ENCODE measurements at places on chromosomes 12 and 14.

GRCh38 chr12:57169046-57169795, 21.8 kb upstream of the LRP1-AS start:
- DNase-seq: no peak

DNA sequence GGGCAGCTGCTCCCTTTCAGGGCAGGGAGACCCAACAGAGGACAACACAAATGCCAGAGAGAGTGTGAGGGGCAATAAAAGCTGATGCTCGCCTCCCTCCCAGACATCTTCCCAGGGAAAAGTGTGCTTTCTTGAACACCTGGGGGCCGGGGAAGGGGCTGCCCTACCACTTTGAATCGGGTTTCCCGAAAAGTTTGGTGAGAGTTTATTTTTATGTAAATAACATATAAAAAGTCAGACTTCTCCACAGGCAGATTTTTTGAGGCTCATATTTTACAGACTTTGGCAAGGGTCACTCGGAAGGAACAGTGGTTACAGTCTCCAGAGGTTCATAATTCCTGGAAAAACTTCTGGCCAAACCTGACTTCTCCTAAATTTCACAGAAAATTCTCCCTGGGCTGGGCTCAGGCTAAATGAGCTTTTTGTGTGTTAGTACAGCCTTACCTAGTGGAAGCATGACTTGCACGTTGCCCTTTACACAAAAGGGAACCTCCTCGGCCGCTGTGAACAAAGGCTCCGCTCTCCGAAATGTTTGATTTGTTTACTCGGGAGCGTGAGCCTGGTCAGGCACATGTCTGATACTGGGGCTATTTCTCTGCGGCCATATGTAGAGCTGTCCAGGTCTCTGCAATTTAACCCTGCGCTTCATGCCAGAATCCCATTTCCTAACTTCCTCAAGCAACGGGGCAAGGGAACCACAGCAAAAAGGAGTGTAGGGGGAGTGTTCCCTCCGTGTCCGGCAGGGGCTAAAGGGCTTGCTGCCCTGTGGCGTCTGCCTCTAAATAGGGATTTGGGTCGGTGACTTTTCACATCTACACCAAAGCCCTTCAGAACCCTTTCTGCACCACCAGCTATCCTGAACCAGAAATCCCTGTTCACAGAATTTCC, 3.4 kb downstream of the RTL1 start:
- DNase-seq: no peak

DNA sequence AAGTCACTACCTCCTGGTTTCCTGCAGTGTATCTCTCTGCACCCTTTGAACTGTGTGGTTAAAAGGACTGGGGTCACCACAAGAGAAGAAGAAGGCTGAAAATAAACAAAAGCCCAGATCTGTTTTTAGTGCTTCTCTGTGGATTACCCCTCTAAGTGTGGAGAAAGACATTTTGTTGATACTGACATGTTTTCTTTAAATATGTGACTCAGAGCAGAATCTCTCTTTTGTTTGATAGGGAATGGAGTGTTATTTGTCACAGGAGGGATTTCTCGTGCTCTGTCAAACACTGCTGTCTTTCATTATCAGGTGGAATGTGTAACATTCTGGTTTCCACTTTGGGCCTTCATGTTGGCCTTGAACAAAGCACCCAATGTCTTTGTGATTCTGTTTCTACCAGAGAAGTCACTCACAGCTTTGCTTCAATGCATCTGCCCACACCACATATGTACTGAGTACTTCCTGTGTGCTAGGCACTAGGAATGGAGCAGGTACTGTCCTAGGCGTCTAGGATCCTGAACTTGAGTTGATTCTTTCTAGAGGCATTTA, 82.1 kb downstream of the PLXNC1 start:
- DNase-seq: no peak

- no peak for DNase-seq
Observed at GRCh38 chr12:49624921-49625577, 1.7 kb downstream of the PRPF40B start.

GRCh38 chr14:105469456-105470349, 4.9 kb upstream of the CRIP2 start:
- DNase-seq: no peak

- no peak for DNase-seq
Observed at GRCh38 chr14:38207736-38208617, at the start of gene SSTR1. TSS of gene SSTR1 (plus strand) at chr14:38207904. CDS start at chr14:38209390, 1,486 bp downstream.

GRCh38 chr14:87005280-87005679, 987.7 kb downstream of the GALC start:
- DNase-seq: no peak

- no peak for DNase-seq
Observed at GRCh38 chr12:103431387-103431786, 64.4 kb downstream of the C12orf42 start.

DNA sequence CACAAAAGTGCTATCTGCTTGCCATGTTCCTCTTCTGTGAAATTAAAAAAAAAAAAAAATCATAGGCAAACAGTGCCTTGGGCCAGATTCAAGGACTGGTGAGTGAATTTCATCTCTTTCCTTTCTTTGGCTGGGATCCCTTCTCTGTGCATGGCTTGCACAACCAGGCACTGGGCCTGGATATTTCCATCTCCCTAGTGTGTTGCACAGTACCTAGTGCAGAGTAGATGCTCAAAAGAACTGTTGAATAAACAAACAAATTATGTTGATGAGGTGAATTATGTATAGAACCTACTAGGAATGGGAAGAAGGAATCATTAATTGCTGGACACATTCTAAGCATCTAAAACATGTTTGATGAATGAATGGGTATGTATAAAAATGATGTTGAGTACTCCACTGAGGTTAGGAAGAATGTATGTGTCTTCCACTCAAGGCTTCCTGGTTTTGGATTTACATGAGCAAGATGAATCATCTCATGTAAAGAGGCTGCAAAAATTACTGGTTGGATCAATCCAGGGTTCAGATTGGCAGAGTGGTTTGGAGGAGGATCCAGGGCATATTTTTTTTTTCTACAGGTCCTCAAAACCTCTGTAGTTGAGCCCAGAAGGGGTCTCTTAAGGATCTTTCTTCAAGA, 93.2 kb downstream of the EMP1 start:
- no peak for DNase-seq

DNA sequence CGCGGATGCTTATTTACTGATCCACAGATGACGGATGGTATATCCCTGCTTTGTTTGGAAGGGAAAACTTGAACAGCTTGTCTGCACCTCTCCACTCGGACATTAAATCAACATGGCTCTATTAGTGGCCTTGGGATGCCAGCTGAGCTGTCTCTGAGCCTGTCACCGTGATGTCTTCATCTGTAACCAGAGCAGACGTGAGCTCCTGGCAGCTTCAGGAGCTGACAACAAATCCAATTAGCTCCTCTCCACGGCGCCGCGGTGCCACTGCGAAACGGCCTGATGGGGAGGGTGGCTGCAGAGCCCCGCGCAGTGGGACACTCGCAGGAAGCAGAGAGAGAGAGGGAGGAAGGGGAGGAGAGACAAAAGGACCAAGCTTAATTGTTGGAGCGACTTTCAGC, 112.3 kb downstream of the PAPOLA start:
- no peak for DNase-seq

DNA sequence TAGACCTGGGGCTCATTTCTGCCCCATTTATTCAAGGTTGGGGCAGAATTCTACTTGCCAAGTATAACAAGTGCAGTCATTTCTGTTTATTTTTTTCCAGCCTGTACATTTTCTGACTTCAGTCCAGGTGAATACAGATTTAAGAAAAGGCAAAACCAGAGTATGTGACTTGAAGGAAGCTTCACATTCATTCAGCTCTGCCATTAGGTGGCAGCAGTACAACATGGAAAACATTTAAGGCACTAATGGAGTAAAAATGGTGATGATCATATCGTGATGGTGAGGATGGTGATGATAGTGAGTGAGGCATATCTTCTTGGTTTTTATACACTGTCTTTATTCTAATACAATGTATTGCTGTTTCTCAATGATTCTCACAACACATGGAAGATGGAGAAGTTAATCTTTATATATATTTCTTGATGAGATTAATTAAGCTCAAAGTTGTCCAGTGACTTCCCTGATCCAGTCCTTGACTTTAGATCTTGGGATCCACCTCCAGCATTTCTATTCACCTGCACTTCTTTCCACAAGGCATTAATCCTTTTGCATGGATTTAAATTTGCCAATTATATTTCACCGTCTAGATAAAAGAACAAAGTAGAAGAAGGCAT, 176.7 kb upstream of the SEL1L start:
- DNase-seq: no peak

DNA sequence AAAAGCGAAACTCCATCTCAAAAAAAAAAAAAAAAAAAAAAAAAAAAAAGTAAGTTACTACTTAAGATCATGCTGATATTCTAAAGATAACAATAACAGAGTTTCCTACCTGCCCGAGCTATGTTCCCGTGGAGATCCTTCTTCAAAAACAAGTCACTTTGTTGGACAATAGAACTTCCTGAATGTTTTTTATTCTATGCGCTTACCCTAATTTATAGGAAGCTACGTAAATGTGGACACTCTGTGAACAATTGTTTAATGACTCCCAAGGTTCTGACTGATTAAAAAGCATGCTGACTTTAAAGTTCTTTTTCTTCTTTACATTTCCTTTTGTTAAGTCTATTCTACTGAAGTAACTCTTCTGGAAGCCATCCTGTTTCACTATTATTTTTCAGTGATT, 52.5 kb downstream of the FGD4 start:
- no peak for DNase-seq

- DNase-seq: peak; percentile 39
Observed at GRCh38 chr12:113135178-113136127, at the start of gene RASAL1. TSS of gene RASAL1 (minus strand) at chr12:113135761. CDS start at chr12:113135462, 299 bp downstream.

- DNase-seq: no peak
Observed at GRCh38 chr12:80184926-80185325, 85.6 kb downstream of the OTOGL start.

DNA sequence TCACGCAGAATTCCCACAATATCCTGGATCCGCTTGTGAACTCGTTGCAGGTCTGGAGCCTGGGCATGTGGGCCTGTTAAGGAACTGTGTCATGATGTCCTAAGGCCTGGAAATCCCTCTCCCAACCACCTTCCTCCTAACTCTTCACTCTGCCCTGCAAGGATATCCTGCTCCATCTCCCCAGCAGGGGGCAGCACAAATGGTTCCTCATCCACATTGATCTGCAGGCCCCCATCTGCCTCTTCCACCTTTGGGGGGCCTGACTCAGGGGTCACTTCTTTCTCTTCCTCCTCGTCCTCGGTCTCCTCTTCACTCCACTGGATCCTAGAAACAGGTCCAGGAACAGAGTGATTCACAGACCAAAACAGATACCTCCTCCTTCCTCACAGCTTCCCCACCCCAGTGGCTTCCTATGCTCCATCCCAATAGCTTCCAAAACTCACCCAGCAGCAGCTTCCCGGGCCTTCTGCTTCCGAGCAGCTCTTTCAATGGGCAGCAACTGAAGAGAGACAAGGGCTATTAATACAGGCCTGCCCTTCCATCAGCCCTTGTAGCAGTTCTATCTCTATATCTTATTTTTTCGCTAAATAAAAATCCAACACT, 4.5 kb downstream of the NOP2 start:
- no peak for DNase-seq

GRCh38 chr12:49825971-49826421, 2.2 kb downstream of the NCKAP5L start:
- no peak for DNase-seq

DNA sequence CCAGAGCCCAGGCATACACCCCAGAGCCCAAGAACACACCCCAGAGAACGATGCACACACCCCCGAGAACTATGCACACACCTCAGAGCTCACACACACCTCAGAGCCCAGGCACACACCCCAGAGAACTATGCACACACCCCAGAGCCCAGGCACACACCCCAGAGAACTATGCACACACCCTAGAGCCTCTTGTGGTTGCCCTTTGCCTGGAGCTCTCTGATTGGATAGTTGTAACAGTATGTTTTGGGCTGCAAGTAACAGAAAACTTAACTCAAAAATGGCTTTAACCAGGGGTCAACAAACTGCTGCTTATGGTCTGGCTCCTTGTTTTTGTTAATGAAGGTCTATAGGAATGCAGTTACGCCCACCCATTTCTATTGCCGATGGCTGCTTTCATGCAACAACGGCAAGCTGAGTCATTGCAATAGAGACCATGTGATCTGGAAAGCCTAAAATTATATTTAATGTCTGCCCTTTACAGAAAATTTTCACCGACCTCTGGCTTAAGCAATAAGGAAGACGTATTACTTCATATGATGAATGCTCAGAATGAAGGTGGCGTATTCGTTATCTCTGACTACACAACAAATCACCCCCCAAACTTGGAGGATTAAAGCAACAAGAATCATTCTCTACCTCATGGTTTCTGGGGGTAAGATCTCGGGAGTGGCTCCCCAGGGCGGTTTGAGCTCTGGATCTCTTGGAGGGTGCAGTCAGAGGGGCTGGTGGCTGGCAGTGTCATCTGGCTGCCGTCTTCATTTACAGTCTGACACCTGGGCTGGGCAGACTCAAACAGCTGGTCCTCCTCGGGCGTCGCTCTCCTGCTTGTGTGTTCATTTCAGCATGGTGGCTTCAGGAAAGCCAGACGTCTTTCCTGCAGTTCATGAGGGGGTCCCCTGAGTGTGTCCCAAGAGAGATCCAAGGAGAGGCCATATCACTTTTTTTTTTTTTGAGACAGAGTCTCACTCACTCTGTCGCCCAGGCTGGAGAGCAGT, 66.3 kb upstream of the NCOR2 start:
- no peak for DNase-seq

- DNase-seq: no peak
Observed at GRCh38 chr12:65879878-65880277, 55.6 kb downstream of the HMGA2 start.

GRCh38 chr12:27319848-27320247, 12.8 kb upstream of the BMAL2 start:
- no peak for DNase-seq

GRCh38 chr12:69096669-69097335, 142.6 kb upstream of the CPSF6 start:
- no peak for DNase-seq

DNA sequence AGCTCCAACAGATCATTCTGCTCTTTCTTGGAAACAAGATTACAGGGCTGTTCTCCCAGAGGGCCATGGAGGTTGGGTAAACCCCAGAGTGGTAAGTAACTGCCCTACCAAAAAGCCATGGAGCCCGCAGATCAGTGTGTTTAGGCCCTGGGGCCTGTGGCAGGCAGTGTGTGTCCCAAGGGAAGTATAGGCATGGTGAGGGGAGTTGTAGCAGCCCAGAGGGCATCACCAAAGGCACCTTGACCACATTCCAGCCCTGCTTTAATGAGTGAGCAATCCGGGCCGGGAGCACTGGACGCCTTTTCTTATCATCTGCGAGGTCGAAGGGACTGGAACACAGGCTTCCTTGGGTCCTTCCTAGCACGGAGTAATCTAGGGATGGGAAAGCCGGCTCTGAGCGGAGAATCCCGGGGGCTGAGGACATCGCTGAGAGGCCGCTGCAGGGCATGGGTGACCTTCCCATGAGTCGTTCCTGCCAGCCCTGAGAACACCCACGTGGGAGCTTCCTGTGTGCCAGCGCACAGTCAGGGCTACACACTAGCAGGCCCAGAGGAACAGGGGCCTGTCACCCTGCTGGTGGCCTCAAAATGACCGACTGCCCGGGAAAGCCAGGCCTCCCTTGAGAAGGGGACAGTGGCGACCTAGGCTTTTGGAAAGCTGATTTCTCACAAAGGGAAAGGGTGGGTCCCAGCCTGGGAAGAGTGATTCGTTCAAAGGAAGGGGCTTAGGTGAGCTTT, 91.3 kb downstream of the NINJ2 start:
- DNase-seq: no peak

GRCh38 chr12:97308576-97309198, 153.9 kb upstream of the RMST start:
- no peak for DNase-seq

GRCh38 chr12:57874166-57875108, 27.9 kb upstream of the CTDSP2 start:
- no peak for DNase-seq

GRCh38 chr14:98912655-98913054, 359.3 kb downstream of the BCL11B start:
- no peak for DNase-seq

GRCh38 chr12:121196902-121197301, 13.0 kb upstream of the P2RX4 start:
- DNase-seq: no peak

Data from stimulated activated CD4-positive, alpha-beta T cell treated with anti-CD3 and anti-CD28 coated beads, Interleukin-1b, Interleukin-23, amount 100 ng/mL, for 1 hour (primary cell).